ENCODE measurements at places on chromosomes 2 and 18.

DNA sequence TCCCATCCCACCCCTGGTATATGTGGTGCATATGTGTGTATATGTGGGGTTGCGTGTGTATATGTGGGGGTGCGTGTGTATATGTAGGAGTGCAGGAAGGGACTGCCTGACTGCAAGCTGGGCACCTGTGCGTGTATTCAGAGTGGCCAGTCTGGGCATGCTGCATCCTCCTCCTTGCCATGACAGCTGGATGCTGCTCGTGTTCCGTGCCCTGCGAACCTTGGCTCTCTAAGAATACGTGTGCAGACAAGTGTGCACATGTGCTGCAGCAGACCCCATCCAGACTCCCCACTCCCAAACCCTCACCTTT, 222.1 kb downstream of the CELF4 start:
- no peak for DNase-seq

- DNase-seq, result no peak
Observed at GRCh38 chr2:130389358-130389757, 33.5 kb downstream of the PTPN18 start.

GRCh38 chr2:75102011-75102410, 97.3 kb downstream of the TACR1 start:
- no peak for DNase-seq

DNA sequence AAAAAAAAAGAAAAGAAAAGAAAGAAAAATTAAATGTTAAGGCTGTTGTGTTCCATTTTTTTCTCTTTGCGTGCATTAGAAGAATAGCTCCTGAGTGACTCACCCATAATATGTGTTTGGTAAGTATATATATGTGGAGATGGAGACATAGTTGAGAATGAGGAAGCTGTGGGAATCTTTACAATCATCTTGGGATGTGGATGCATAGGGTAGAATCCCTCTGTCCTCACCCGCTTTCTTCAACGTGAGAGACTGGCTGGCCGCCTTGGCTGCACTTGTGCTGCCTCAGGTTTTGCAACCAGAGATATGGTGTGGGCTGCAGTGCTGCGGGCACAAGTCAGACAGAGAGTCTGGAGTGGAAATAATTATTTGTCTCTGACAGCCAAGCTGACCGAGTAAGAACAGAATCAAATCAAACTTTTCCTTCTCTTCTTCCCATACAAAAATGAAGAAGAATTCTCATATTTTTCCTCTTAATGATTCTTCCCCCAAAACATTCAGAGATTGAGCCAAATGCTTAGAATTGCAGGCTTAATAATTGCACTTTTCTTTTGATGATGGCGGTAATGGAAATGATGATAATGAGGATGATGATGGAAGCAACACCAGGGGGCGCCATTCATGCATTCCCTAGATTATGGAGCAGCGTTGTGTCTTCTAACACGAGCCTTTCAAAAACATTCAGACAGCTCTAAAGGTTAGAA, 48.5 kb downstream of the SERPINB7 start:
- DNase-seq, result no peak

DNA sequence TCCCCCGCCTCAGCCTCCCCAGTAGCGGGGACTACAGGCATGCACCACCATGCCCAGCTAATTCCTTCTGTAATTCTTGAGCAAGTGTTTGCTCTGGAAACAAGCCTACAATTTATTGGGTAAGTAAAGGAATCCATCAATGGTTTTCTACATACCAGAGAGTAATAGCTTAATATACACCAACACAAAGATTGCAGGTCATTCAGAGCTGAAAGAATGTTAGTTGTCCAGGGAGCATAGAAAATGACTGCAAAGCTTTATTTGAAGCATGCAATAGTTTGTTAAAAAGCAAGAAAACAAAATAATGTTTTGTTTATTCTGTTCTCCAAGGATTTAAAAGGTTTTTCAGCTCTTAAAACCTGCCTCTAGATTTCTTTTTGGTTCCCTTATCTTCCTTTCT, 5.6 kb downstream of the IDH1 start:
- no peak for DNase-seq

DNA sequence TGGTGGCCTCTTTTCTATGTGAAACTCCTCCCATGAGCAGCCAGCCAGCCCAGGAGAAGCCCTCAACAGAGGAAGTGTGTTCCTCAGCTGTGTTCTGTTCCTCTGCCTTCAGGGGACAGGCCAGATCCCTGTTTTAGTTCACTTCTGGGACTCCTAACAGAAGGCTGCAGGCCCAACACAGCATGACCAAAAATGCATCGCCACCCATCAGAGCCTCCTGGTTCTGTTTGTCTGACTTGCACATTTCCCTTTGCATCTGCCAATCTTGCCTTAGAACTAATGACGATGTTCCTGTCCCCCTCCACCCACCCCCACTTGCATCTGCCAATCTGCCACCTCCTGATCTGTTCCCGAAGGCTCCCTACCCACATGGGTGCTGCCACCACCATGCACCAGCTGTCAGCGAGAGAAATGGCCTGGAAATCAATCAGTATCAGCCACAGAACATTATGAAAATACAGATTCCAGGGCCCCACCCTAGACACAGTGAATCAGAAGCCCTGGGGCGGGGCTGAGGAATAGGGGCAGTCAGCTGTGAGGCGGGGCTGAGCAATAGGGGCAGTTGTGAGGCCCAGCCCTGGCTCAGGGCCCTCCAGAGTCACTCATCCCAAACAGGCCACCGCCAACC, 51.0 kb downstream of the FAM168B start:
- DNase-seq, result no peak

- DNase-seq, result no peak
Observed at GRCh38 chr18:74518456-74519295, 15.6 kb upstream of the CNDP1 start.

GRCh38 chr2:121234144-121234543, 50.9 kb downstream of the TFCP2L1 start:
- DNase-seq, result no peak

GRCh38 chr2:187550857-187551256, 3.4 kb downstream of the TFPI start:
- no peak for DNase-seq

GRCh38 chr2:162917626-162918025, 79.1 kb upstream of the KCNH7 start:
- DNase-seq, result no peak

DNA sequence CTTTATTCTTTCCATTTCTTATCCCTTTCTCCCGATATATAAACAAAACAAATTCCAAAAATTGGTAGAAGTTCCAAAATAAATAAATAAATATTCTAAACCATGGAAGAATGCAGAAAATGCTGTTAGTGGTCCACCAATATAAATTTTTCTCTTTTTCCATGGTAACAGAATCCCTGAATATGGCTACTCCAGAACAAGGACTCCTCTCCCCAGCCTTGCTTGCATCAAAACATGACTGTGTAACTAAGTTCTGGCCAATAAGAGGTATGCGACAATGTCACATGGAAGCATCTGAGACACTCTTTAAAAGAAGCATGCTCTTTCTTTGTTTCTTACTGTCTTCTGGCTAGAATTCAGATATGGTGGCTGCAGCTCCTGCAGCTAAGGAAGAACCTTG, 325.1 kb upstream of the TANK start:
- DNase-seq, result no peak

DNA sequence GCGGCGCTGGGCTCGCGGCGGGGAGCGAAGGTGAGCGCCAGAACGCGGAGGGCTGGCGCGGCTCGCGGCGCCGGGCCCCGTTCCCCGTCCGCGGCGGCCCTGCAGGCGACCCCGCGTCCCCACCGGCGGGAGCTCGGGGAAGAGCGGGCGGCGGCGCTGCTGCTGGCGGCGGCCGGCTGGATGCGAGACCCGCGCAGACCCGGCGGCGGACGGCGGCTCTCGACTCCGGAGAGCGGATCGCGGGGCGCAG, 213 bp downstream of the DOK6 start:
- no peak for DNase-seq

- no peak for DNase-seq
Observed at GRCh38 chr18:22987547-22988189, 54.5 kb downstream of the RBBP8 start.

DNA sequence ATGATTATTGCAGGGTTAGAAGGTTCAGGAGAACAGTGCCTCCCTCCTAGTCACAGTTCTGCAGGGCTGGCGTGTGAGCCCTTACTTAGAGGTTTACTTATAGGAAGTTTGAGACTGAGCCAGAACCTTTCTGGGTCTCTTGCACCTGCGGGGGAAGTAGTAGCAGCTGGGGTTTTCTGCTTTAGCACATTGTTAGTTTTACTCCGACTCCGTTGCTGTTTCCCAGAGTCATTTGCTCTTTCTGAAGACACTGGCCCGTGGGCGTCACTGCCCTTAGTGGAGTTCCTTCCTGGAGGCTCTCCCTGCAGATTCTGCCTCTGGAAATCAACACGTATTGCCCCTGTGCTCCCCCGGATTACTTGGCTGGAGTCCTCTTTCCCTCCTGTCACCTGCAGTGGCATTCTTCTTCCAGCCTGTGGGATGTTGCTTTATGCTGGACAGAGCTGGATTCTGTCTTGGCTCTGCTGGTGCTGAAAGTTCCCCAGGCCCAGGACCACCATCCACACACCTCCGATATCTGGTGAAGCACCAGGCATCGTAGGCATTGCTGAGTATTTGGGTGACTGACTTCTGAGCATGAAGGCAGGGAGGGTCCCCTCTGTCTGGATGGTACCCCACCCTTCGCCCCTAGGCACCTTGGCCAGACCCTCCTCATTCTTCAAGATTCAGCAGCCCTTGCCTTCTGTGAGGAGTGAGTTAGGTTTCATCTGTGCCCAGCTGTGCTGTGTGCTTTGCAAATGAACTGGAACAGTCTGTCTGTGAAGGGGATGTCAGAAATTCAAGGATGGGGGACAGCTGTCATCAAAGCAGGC, 51.7 kb downstream of the AGAP1 start:
- no peak for DNase-seq

DNA sequence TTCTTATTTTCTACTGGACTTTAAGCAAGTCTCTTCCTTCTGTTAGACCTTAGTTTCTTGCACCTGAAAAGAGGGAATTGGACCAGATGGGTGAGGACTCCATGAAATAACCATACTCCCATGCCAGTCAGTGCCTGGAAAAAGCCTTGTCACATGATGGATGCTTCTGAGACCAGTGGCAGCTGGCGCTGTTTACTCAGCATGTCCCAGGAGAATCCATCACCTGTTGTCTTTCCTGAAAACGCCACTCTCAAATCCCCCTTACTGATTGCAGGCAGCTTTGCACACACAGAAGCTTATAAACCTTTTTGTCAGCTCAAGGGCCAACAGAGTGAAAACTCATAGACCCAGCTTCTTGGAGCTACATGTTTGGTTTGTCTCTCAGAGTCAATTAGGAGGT, 117.6 kb downstream of the POLE4 start:
- DNase-seq, result no peak

GRCh38 chr18:5527603-5528002, 16.2 kb downstream of the EPB41L3 start:
- DNase-seq, result peak; percentile 89

- no peak for DNase-seq
Observed at GRCh38 chr2:204234879-204235278, 298.3 kb downstream of the ICOS start.

GRCh38 chr2:206218796-206219499, 55.5 kb upstream of the ZDBF2 start:
- DNase-seq, result no peak

- no peak for DNase-seq
Observed at GRCh38 chr2:103402944-103403343, 641.1 kb downstream of the TMEM182 start.

GRCh38 chr2:11285499-11285898, 58.9 kb downstream of the ROCK2 start:
- no peak for DNase-seq

- DNase-seq, result no peak
Observed at GRCh38 chr2:112916625-112917247, 5.8 kb downstream of the IL37 start.

GRCh38 chr2:1350111-1350510, 63.2 kb upstream of the TPO start:
- DNase-seq, result no peak

- DNase-seq, result no peak
Observed at GRCh38 chr2:200673191-200673590, 87.4 kb downstream of the AOX1 start.

- no peak for DNase-seq
Observed at GRCh38 chr2:114642988-114643553, 200.6 kb downstream of the DPP10 start.

- DNase-seq, result no peak
Observed at GRCh38 chr2:230582851-230583283, 129.8 kb upstream of the CAB39 start.

GRCh38 chr2:137091704-137092103, 326.4 kb downstream of the THSD7B start:
- no peak for DNase-seq

- DNase-seq, result no peak
Observed at GRCh38 chr2:170562928-170563327, 152.2 kb upstream of the SP5 start.

DNA sequence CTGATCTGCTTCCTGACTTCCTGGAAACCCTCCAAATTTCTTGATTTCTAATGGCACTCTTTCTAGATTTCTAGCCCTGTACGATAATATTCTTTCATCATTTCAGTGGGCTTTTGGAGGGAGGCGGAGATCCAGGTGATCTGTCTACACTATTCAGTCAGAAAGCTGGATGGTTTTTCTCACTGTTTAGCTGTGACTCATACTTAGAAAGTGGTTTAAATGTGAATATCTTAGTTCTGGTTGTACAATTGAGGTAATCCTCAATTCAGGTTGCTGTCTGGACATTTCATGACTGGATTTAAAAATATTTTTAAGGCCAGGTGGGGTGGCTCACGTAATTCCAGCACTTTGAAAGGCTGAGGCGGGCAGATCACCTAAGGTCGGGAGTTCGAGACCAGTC, 20.8 kb downstream of the SEH1L start:
- DNase-seq, result no peak

GRCh38 chr2:70523996-70524965, 29.3 kb downstream of the TGFA start:
- peak; percentile 88 for DNase-seq

DNA sequence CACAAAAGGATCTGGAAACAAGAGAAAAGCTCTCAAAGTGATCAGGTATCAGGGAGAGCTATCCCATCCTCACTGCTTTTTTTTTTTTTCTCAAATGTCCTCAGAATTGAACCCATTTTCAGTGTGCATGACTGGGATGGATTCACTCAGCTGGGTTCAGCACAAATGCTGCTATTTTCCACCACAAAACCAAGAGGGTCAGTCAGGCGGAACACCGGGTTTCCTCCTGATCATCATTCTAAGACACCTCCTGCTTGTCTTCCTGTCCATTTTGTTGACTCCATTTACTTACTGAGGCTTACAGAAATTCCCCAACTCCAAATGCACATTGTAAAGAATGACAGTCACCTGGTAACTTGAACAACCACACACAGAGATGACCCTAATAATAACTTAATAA, 39.9 kb downstream of the CYRIA start:
- peak; percentile 45 for DNase-seq

DNA sequence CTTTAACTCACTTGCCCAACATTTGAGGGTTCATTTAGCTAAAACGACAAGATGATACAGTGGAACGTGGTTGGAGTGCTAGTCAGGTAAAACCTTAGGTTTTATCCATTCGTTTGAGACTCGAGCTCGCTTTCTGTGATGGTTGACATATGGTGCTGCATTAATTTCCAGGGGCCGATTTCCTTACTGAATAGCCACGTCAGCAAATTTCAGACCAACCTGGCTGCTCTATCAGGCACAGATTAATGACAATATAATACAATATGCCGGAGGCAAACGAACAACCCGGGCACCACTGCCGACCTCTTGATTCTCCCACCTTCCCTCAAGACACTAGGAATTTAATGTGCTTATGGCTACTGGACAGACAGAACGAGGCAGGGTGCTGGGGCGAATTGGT, 42.0 kb downstream of the NABP1 start:
- no peak for DNase-seq

Data from kidney glomerular epithelial cell (primary cell).